Left ventricle myocardium inferior (tissue), 1 donor: ENCODE measurements at places on chromosomes 2 and 18. TPM values are rescaled to one million over a fixed set of nuclear protein-coding genes. Genes with fewer than 3 reads are reported as not detected.

DNA sequence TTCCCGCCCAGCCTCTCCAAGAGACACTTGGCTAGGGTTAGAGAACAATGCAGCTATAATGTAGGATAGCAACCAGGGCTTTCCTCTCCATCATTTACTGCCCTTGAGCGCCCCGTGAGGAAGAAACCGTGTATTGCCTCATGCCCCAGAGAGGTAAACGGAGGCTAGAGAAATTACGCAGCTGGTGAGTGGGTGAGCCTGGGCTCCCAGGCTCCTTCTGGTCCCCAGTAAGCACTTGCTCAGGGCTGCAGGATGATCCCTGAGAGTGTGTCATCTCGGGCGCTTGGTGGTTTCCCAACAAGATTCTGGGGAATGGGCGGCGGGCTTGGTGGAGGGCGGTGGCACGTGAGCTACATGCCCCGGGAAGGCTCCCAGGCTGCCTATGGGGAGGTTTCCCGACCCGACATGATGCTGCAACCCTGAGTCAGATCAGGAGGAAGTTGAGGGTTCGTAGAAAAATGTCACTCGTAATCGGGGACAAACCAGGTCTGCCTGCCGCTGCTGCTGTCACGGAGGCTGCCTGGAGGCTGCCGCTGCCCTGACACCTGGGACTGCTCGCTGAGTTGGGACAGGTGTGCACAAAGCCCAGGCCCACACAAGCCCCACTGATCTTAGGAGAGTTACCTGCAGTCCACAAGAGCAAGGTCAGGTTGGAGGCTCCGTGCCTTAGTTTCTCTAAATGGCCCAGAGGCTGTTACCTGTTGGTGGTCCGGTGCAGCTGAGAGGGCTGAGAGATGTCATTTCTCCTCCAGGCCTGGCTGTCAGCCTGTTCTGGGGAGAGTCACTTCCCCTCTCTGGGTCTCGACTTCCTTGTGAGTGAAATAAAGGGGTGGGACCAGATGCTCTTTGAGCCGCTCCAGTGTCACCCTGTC is at the start of gene GPR55:
GPR55 (minus strand) TSS at position 773 of the 872 bp plus-strand sequence. CDS start 14,280 bp downstream, outside the sequence.
- DNase-seq, result no peak

DNA sequence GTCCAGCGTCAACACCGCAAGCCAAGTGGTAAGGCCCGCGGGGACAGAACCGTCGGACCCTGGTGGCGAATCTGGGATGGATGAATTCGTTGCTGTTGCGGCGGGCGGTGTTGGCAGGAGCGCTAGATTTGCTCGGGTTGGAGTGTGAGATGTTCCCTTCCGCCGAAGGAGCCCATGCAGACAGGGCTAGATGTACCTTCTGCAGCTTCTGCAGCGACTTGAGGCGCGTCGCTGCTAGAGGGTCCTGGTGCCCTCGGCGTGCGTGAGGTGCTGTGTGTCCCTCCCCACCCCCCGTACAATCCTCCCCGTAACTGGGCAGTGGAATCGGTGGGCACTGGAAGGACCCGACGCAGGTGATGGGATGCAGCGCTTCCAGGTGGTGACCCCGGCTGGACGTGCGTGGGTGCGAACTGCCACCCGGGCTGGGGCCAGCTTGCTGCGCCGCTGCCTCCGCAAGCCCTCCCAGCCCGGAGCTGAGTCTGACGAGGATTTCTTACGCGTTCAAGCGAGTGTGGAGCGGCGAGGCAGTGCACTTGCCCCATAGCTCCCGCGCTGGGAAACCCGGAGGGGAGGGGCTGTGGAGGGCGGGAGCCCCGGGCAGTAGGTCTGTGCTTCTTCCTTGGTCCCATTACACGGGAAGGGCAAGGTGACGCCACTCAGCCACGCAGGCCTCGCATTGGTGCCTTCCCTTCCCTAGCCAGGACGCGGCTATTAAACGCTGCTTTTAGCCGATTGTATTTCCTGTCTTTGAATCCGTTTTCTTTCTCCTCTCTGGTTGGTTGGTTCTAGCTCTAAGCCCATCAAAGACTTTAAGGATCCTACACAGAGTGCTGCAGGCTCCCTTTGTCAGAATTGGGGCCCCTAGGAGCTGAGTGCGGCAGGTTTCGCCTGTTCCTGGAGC is 34.2 kb downstream of the CHRNA1 start:
- no peak for DNase-seq

- no peak for DNase-seq
Measured at GRCh38 chr2:36393738-36394256, 38.2 kb downstream of the CRIM1 start.

GRCh38 chr2:97857553-97857952 is 138.2 kb downstream of the TMEM131 start:
- no peak for DNase-seq

- DNase-seq, result no peak
Measured at GRCh38 chr2:53114582-53114981, 653.0 kb upstream of the CHAC2 start.

GRCh38 chr2:28710545-28710944 is 41.1 kb upstream of the PPP1CB start:
- DNase-seq, result no peak

DNA sequence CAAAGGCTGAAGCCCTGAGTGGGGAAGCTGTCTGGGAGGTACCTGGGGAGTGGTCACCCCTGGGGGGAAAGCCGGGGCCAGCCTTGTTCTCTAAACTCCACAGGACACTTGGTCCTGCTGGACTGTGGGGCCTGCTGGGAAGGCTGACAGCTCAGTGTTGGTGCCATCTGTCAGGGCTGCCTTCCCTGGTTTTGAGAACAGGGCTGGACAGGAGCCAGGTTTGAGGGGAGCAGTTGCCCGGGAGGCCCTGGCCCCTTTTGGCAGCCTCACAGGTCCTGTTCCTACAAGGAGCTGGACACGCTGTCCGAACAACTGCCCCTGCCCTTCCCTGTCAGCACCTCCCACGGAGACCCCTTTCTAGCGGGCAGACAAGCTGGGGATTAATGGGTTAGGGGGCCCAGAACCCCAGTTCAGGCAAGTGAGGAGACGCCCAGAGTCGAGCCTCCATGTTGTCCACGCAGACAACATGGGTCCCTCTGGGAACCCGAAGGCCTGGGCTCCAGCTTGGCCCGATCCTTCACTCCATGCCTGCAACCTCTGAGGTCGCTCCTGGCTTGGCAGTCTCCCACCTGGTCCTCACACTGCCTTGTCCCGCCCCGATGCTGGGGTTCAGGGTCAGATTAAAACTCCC is 40.8 kb downstream of the ATOH8 start:
- DNase-seq, result no peak

GRCh38 chr2:171533331-171533730 is 11.1 kb downstream of the CYBRD1 start:
- no peak for DNase-seq

DNA sequence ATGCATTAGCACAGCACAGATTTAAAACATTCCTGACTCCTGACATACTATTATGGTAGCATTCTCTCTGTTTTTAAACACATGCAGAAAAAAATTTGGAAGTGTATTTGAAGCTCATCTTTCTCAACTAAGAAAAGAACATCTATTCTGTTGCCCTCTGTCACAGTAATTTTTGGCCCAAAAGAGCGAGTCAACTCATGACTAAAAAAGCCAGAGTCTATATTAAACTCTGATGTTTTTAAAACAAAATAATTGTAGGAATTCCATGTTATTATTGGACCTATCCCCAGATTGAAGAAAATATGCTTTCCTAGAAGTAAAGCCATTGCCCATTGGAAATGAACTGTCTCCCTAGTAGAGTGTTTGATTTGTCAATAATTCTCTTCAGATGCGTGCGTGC is 96.7 kb downstream of the CRIM1 start:
- no peak for DNase-seq

- DNase-seq, result no peak
Measured at GRCh38 chr2:1641523-1641922, 102.8 kb downstream of the PXDN start.

DNA sequence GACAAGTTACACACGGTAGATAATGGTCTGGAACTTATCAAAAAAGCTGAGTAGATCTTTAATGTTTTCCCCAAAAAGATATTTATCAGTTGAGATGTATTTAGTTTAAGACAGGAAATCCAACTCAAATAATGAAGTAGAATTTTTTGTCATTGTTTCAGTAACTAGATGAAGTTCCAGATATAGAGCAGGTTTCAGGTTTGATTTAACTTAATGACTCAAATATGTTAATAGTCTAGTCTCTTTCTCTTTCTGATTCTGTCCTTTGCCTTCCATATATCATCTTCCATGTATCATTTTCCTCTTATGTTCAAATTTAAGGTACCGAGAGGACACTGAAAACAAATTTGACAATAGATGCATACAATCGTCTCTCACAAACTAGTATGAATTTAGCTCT is 23.6 kb upstream of the DOCK10 start:
- DNase-seq, result no peak

- no peak for DNase-seq
Measured at GRCh38 chr2:123928358-123928757, 96.7 kb upstream of the CNTNAP5 start.

- DNase-seq, result no peak
Measured at GRCh38 chr2:151097128-151097527, 164.5 kb downstream of the RBM43 start.

DNA sequence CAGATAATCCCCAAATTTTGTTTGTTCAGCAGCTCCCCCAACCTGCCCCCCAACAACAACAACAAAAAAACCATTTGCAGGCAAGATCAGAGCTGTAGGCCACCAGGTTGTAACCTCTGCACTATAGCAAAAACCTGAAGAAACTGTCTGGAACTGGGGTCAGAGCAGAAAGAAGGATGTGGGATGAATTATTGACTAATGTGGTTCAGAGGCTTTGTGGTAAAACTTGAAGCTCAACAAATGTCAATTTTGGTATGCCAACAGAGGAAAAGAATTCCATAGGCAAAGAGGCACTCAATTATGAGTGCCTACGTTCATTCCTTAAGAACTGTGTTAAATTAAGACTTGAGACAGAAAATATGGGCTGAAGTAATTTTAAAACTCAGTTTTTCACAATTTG is 255.1 kb downstream of the STK39 start:
- DNase-seq, result no peak

DNA sequence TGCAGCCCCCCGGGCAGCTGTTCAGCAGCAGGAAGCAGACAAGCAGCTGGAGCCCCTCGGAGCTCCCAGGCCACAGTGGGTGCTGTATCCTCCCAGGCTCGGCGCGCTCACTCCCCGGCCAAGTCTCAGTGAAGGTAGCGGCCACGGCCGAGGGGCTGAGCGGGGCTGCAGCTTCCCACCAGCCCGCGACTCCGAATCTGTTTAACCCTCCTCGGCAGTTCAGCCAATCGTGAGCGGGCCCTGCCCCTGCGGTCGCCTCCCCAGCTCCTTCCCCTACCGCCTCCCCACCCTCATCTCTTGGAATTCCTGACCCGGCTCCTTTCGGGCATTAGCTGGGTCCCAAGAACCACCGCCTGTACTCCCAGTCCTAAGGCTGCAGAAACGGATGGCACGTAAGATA is at the start of gene RESP18:
RESP18 (minus strand) TSS at position 203 of the 400 bp plus-strand sequence.
- DNase-seq, result no peak

- no peak for DNase-seq
Measured at GRCh38 chr2:22134421-22134820, 1010.7 kb downstream of the TDRD15 start.

DNA sequence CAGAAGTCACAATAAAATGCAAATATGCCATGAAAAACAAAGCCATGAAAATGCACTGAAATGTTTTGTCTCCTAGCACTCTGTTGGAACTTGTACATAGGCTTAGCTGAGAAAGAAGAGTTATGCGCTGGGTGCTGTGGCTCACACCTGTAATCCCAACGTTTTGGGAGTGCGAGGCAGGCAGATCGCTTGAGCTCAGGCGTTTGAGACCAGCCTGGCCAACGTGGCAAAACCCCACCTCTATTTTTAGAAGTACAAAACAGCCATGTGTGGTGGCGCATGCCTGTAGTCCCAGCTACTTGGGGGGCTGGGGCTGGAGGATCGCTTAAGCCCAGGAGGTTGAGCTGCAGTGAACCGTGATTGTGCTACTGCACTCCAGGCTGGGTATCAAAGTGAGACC is 39.9 kb downstream of the IRS1 start:
- DNase-seq, result no peak

DNA sequence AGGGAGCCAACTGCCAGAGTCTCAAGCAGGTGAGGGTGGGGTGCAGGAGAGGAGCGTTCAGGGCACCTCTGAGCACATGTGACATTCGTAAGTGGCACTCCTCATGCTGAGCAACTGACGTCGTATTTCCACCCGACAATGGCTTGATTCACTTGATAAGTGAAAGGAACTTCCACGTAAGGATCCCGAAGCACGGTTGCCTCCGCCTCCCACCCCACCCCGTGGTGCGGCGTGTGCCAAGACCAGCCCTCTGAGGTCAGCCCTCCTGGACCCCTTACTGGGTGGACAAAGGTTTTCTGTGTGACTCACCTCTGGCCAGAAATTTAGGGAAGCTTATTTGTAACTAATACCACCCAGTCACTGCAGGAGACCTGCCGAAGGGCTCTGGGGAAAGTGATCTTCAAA is 59.9 kb downstream of the AGAP1 start:
- no peak for DNase-seq

- DNase-seq, result peak; percentile 55
Measured at GRCh38 chr2:108637304-108637669, 82.0 kb upstream of the RANBP2 start.

DNA sequence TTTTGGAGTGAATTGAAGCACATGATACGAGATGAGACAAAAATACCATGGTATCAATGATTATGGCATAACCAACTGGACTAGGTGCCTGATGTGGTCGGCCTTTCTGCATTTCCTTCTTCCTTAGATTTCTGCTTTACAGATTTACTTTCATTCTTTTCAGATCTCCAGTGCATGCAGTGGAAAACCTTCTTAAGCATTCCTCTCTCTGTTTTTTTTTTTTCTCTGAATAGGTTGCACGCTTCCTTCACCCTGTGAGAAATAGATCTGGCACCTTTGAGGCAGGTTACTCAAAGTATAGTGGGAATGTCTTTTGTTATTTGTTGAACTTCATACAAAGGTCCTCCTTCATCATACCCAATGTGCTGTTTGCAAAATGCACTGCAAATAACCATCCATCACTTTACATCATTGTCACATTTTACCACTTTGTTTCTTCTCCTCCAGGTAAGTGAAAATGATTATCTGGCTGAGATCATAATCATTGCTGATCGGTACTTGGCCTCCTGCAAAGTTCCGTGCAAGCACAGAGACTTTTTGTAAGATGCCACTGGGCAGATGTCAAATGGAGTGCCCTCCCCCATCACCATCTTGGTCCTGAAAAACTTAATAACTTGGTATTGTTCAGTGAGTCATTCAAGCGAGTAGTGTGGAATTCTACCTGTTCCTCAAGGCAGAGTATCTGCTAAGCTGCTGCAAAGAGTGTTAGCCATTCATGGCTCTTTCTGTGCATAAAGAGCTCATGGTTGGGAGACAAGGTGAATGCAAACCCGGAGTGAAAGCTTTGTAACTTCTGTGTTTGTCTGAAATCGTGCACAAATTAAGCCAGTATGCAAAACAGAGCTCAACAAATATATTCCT is 30.0 kb upstream of the KLHL14 start:
- no peak for DNase-seq

The MAPK4 gene
- 21.7 TPM for total RNA-seq

The LNPK gene
- total RNA-seq, result 42.3 TPM

The C2orf42 gene
- 14.6 TPM for total RNA-seq

The ESPNL gene
- not detected for total RNA-seq

The DLX2 gene
- not detected for total RNA-seq

The AQP12A gene
- not detected for total RNA-seq

The GBX2 gene
- not detected for total RNA-seq

The ANKRD62 gene
- total RNA-seq, result not detected

The MARCO gene
- total RNA-seq, result 7.0 TPM

The SOWAHC gene
- total RNA-seq, result 2.3 TPM

The ACKR3 gene
- total RNA-seq, result 39.3 TPM
